ENCODE measurements at places on chromosomes 6 and 20.

GRCh38 chr6:34519971-34520644 lies 36.0 kb downstream of the SPDEF start:
- no peak for DNase-seq

DNA sequence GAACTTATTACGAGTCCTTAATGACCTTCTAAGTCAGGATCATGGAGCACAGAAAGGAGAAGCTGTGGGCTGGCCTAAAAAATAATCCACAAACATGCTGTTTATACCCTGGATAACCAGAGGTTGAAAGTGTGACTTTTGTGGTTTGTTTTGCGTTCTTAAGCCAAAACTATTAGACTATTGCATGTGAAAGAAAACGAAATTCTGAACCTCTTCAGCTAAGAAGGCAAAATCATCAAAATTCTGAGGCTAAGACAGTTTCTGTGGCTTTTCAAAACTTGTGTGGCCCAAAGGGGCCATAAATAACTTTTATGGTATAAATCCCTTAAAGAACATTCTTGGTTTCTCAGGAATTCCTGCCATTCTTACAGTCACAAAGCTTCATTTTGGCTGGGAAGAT lies 251.0 kb downstream of the UST start:
- DNase-seq = no peak

DNA sequence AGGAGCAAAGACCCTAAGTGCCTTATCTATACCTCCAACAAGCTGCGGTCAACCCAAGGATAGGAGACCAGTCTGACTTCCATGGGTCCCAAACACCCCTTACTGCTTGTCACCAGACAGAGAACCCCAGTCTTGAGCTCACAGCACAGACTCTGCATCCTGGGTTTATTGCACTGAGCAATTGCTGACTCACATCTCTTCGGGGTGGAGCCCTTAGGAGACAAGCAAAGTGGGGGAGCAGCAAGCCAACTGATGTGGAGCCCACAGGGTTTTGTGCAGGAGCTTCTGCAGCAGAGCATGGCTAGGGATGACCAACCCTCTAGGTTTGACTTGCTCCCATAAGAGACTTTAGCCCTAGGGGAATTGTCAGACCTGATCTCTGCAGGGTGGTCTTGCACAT lies 38.6 kb upstream of the EYS start:
- DNase-seq = no peak

DNA sequence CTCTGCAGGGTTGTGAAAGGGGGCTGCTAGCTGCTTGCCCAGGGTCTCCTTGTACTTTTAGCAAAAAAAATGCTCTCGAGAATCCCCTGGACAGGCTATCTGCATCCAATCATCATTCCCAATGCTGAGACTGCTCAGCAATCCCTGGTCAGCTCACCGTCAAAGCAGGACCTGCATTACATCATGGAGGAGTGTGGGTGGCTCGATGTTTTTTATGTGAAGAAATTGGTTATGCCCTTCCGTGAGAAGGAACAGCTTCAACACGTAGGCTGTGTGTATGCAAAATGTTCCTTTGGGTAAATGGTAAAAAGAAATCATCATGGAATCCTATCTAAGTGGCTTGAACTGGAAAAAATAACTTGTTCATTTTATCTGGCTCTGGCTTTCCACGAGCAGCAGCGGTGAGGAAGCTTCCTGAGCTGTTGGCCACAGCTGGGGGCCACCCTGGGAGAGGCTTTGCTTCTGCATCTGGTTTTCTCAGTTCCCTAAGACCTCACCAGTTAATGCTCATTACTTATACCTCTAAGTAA lies 111.4 kb downstream of the FYN start:
- DNase-seq = peak; percentile 26

DNA sequence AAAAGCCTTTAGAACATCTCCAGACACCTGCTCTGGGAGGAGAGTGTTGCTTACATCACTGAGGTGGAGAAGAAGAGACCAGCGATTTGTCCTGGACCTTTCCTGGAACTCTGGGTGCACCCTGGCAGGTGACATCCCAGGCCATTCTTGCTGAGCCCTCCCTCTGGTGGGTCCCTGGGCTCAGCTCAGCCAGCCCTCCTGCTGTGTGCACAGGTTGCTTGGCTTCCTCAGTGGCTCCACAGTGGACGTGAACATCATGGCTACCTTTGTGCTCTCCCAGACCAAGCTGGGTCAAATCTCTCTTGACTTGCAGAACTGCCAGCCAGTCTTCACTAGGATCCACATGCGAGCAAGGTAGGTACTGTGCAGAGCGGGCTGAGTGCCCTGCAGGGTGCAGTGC lies 19.9 kb upstream of the BPIFA2 start:
- no peak for DNase-seq

- no peak for DNase-seq
Observed at GRCh38 chr6:6688283-6688682, 99.8 kb downstream of the LY86 start.

DNA sequence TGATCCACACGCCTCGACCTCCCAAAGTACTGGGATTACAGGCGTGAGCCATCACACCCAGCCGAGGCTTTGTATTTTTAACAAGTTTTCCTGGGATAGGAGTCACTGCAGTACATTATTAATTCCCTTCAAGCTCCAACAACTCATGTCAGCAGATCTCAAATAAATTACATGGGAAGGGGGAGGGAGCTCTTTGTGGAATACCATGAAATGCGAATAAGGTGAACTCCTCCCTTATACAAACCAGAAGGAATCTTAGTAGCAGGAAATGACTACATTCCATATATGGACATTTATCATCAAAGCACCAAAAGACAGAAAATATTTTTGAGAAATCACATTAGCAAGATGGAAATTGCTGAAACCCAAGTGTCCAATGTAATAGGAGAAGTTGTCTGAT lies 2.9 kb downstream of the GSS start:
- DNase-seq = no peak

GRCh38 chr20:48492715-48493070 lies 335.1 kb downstream of the PREX1 start:
- DNase-seq = no peak

DNA sequence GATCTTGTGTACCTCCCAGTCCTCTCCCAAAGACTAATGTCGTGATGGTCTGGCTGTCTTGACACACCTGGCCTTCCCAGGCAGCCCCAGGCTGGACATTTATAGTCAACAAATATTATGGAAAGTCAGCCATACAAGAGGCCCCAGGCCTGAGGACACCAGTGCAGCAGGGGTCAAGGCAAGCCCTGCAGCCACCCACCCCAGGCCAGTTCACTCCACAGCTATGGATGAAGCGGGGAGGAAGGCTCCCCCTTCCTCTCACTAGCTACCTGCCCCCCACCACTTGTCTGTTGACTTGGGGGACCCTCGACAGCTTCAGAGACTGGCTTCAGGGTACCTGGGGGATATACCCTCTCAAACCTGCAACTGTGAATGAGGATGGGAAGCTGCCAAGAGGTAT lies 132.1 kb downstream of the MRPL14 start:
- no peak for DNase-seq

DNA sequence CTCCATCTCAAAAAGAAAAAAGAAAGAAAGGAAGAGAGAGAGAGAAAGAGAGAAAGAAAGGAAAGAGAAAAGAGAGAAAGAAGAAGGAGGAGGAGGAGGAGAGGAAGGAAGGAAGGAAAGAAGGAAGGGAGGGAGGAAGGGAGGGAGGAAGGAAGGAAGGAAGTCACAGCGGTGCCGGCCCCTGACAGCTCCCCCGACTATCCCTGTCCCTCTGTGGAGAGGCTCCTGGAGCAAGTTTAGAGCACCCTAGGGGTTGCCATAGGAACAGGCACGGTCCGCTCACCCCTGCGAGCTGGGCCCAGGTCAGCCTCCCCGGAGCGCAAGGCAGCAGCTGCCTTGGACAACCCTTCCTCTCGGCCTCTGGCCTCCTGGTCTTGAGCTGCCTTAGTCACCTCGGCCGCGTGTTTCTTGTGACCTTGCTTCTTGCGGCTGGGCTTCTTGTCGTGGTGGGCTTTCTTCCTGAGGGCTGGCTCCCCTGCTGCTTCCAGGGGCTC lies 6.8 kb downstream of the BNIP5 start:
- DNase-seq = no peak

Measured in activated T-helper 9 cell treated with anti-CD3 and anti-CD28 coated beads, Interleukin-2, amount 50 U/mL, for 16 hours (primary cell).